HL-60 (cell line): ENCODE measurements at places on chromosomes 1 and 21.
A peak's percentile ranks its signal among the peaks of the same experiment; 100 is the strongest.

DNA sequence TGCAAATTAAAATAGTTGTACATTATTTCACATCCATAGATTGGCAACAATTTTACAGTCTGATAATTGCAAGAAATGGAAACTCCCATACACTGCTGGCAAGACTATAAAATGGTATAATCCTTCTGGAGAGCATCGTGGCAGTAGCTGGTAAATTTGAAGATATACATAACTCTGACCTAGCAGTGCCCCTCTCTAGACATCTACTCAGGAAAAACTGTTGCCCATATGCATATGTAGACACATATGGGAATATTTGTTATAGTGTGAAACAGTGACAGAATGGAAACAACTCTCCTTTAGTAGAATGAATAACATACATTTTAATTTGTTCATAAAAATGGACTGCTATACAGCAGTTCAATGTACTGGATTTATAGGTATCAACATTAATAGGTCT lies 177.2 kb downstream of the PHTF1 start:
- no peak for DNase-seq

GRCh38 chr1:111242805-111243523 lies 15.5 kb downstream of the CHI3L2 start:
- DNase-seq = no peak

- DNase-seq = no peak
Measured at GRCh38 chr1:159943278-159943640, 2.2 kb downstream of the IGSF9 start.

- no peak for DNase-seq
Measured at GRCh38 chr1:36207339-36207738, 16.9 kb upstream of the THRAP3 start.

GRCh38 chr1:117534995-117535467 lies 70.8 kb upstream of the TENT5C start:
- peak; percentile 29 for DNase-seq

- peak; percentile 21 for DNase-seq
Measured at GRCh38 chr1:41242342-41243078, 404 bp upstream of the SCMH1 start.

DNA sequence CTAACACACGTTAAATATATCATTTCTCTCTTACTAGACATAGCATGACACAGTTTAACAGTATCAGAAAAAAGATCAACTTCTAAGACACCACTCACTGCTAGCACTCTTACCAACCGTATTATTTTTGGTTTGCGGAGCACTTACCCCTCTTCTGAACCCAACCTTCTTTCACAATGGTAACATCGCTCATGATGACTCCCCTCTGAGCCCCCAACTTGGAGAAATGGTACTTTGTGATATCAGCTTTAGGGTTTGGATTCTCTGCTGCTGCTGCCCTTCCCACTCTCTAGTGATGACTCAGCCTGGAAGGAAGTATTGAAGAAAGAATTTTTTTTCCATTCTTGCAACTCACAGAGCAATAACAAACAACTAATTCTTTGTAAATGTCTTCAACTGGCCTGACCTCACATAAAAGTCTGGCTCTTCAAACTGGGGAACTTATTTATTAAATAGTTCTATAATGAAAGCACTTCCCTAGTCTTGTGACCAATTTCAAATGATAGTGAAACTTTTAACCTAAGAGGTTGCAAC lies 7.0 kb downstream of the AKT3 start:
- no peak for DNase-seq

GRCh38 chr1:197958438-197959305 lies 41.5 kb downstream of the LHX9 start:
- DNase-seq = no peak

DNA sequence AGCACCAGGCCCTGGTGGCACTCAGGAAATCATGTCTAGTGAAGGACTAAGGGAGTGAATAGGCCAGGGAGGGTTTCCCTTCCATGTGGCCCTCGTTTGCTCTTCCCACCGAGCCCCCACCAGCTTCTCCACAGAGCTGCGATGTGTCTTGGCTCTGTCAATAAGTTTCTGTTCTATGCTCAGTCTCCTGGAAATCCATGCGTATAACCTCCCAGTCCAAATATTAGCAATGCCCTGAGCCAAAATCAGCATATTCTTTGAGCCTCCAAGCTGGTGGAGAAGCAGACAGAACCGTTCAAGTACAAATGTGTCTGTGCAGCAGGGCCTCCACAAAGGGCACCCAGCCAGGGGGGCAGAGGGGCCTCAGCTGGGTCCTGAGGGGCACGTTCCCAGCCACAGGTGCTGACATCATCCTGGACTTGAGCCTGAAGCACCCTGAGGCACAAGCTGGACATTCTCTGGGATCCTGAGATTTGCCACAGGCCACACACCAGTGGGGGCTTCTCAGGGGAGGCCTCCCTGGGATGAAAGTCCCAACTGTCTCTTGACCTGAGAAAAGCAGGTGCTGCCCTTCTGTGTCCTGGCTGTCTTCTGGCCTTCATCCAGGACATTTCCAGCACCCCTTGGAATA lies 350.5 kb upstream of the VAMP3 start:
- DNase-seq = no peak

- DNase-seq = no peak
Measured at GRCh38 chr1:32893198-32894018, 7.1 kb downstream of the HPCA start.

- DNase-seq = no peak
Measured at GRCh38 chr1:230403442-230403841, 22.7 kb downstream of the PGBD5 start.

- peak; percentile 52 for DNase-seq
Measured at GRCh38 chr1:152546704-152547103, 19.9 kb downstream of the LCE3E start.

- no peak for DNase-seq
Measured at GRCh38 chr1:109298666-109299557, 7.9 kb downstream of the MYBPHL start.

DNA sequence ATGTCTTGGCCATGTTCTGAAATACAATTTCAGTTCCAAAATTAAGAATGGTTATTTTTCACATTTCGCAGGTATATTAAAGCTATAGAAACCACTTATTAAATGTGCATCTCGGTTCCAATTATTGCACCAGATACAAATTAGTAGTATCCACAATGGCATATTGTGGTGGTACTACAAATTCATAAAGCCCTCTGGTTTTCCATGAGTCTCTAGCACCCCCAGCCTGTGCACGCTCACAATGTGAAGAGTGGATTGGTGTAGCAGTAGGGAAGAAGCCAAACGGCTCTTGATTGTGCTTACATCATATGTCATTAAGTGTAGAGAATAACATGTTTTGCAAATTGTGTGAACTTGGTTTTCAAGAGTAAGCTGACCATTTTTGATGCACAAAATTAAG lies 1.9 kb upstream of the BRINP3 start:
- no peak for DNase-seq

DNA sequence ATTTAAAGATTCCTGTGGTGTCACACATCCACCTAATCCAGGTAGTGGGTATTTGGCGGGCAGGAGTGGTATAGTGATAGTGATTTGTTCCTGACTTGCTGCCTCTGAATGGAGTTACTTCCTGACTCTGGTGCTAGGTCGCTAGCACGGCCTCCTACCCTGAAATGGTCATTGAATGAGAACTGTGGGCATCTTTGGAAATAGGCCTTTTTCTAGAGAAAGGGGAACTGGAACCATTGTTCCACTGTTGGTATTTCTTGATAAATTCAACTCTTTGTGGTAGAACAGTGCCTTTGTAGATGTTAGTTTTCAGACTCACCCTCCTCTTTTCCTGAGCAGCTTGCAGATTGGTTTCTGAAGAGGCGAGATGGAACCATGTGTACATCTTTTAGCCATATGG lies 1.5 kb downstream of the QSOX1 start:
- peak; percentile 79 for DNase-seq

DNA sequence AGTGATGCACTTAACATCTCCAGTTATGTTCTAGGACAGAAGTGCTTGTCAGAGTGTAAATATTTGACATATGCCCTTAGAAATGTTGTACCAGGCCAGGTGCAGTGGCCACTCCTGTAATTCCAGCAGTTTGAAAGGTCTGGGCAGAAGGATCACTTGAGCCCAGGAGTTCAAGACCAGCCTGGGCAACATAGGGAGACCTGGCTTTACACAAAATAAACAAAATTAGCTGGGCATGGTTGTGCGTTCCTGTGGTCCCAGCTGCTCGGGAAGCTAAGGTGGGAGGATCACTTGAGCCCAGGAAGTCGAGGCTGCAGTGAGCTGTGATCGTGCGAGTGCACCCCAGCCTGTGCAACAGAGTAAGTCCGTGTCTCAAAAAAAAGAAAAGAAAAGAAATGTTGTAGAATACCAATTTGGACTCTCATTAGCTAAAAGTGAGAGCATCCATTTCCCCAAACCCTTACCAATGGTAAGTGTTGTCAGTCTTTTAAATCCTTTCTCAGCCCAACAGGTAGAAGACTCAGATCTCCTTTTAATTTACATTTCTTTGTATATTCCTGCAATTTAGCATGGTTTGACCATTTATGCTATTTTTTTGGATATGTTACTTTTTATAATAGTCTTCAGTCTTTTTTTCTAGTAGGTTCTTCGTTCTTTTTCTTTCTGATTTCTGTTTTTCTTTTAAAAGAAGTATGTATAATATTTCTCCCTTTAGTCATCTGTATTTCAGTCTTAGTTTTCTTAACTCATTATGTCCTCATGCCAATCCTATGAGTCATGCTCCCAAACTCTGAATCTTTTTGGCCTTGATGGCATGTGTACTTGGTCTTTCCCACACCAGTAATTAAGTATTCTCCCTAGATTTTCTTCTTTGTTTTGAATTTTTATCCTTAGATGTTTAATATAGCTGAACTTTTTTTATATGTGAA lies 74.4 kb downstream of the CAMTA1 start:
- no peak for DNase-seq

- DNase-seq = no peak
Measured at GRCh38 chr1:197466813-197467212, 198.8 kb downstream of the CRB1 start.

DNA sequence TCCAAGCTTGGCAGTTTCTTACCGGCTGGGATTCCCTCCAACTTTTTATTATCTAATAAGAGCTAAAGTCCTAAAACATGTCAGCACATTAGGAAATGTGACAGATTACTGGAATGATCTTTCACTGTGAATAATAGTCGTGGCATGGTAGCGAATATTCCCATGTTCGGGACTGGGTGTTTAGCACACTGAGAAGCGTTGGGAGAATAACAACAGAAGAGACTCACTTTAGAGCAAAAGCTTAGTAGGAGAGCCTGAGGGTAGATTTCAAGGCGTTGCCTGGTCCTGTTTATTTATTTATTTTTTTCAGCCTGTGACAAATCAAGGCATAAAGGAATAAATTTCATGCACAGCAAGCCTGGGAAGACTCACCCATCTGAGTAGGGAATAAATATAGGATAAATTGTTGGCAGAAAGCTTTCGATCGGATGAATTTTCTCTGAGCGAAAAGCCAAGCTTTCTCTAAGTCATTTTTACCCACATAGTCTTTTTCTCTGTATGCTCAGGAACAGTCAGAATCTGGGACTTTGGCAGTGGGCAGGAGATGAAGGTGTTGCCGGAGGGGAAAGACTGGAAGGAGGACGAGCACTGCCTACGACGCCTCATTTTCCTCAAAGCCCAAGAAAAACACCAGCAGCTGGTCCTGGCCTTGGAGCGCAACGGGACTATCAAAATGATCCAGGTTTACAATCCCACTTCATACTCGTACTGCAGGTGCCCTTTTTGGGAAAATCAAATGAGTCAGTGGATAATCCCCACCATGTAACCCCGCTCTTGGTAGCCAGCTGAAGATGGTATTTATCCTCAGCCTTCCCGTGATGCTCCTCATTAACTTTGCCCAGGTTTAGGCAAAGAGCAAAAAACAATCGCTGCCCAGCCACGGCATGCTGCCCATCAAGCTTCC lies 97.2 kb downstream of the WDR64 start:
- no peak for DNase-seq

- DNase-seq = no peak
Measured at GRCh38 chr21:46104104-46104503, 6.2 kb downstream of the COL6A2 start.

GRCh38 chr21:34969423-34970166 lies 79.5 kb downstream of the RUNX1 start:
- no peak for DNase-seq

GRCh38 chr1:39623053-39623452 lies 16.4 kb downstream of the HEYL start:
- DNase-seq = no peak

DNA sequence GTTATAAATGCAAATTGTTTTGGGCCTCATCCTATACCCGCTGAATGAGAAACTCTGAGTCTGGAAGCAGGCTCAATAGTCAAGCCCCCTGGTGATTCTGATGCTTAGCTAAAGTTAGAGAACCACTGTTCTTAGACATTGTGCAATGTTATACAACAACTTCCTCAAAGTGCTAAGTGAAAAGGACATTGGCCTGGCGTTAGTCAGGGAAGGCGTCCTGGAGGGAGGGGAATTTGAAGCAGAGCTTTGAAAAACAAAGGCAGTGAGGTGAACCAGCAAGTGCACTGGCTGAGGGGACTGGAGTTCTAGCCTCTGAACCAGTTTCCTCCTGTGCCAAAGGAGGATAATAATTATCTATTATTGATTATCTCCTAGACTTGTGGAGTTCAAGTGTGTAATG lies 5.1 kb downstream of the CD1D start:
- no peak for DNase-seq
